ENCODE measurements at places on chromosomes 12 and 14. TPM values are rescaled to one million over a fixed set of nuclear protein-coding genes. Genes with fewer than 3 reads are reported as not detected.

The TMEM119 gene
- 29.7 TPM for total RNA-seq

The TMEM233 gene
- 1.8 TPM for total RNA-seq

The TMEM132C gene
- total RNA-seq, result 5.1 TPM

The TCL1B gene
- 0.23 TPM for total RNA-seq

The C12orf56 gene
- 1.2 TPM for total RNA-seq

The RNASE3 gene
- 3.3 TPM for total RNA-seq

The KRT75 gene
- not detected for total RNA-seq

The MFAP5 gene
- total RNA-seq, result 42.2 TPM

The GUCY2C gene
- total RNA-seq, result not detected

The HHIPL1 gene
- 3.4 TPM for total RNA-seq

The KRT72 gene
- total RNA-seq, result not detected
